ENCODE measurements at places on chromosomes 3 and 15.

DNA sequence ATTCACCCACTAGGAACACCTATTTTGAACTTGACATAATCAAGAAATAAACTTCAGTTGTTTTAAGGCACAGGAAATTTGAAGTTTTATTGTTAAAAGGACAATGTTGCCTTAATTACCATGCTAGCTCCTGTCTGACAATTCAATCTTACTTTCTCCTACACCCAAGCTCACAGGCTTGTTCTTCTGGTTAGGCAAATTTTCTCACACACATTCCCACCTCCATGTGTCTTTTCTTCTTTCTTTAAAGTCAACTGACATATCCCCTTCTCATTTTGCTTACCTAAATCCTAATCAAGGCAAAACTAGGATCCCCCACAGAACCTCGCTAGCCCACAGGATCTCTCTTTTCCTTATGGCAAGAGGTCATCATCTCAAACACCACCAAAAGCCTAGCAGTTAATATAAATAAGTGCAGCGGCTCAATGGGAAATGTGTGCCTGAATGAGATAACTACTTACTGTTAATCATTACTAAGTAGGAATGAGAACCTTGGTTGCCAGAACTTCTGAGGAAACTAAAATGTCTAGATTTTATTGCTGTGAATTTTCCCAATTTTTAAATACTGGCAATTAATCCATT, 189.3 kb downstream of the PLCH1 start:
- no peak for DNase-seq

GRCh38 chr3:128348805-128349531, 117.7 kb downstream of the DNAJB8 start:
- DNase-seq: no peak

DNA sequence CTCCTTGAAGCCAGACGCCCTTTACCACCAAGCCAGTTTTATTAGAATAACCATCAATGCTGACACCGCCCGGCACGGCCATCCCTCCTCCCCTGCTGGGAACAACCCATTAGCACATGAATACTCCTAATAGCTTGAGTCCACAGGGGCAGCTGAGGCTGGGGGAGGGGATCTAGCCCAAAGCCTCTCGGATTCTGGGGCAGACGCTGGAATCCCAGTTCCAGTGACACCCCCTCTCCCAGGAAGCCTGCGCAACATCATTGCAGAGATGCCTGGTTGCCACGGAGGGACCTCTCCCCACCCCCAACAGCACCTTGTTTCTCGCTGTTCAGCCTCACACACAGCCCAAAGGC, 1.2 kb upstream of the LINGO1 start:
- DNase-seq: no peak

GRCh38 chr3:168859143-168859542, 763.4 kb upstream of the GOLIM4 start:
- DNase-seq: no peak

DNA sequence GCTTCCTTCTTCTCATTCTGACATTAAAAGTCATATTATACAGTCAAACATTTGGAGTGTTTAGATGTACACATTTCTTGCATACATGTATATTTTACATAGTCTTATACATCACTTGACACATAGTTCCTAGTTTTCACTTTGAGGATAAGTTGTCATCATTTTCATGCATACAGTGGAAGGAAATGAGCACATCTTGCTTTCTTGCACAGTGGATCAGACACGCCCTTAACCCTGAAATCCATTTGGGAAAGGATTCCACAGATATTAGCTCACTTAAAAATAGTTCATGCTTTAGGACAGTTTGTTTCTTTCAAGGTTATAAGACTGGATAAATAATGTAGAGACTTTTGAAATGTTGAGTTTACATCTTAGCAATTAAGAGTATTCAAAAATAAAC, 148.6 kb upstream of the MME start:
- DNase-seq: no peak
